ENCODE measurements at places on chromosomes 16 and 17.

DNA sequence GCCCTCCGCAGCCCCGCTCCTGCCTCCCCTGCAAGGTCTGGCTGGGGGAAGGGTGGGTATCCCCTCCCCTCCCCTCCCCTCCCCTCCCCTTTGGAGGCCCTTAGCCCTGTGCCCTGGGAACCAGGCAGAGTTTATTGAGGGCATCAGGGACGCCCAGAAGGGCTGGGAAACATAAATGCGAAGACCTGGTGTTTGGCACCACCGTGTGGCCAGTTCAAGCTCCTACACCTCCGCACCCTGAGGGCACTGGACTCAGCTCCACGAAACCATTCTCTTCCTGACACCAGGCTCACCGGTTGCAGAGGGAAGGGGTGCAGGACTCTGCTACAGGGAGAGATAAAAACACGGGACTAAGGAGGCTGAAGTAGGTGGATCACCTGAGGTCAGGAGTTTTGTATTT, 1.0 kb upstream of the AIPL1 start:
- peak; percentile 78 for DNase-seq

GRCh38 chr16:58026139-58026704, 668 bp downstream of the MMP15 start:
- DNase-seq: peak; percentile 33

DNA sequence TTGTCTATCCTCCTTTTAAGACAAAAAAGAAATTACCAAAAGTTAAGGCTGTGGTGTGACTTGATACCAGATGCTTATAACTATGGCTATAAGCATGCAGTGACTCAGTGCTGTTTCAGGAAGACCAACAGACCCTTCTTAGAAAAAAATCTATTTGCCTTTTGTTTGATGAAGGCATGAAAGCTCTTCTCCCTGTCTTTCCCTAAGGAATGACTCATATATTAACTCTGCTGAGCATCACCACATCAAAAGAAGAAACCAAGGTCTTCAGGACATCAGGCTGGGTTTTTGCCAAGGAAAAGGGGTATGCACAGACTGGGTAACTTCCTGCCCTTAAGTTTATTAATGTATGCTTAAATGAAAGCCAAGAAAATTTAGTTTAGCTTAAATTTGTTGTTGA, 47.1 kb downstream of the VMP1 start:
- DNase-seq: no peak

DNA sequence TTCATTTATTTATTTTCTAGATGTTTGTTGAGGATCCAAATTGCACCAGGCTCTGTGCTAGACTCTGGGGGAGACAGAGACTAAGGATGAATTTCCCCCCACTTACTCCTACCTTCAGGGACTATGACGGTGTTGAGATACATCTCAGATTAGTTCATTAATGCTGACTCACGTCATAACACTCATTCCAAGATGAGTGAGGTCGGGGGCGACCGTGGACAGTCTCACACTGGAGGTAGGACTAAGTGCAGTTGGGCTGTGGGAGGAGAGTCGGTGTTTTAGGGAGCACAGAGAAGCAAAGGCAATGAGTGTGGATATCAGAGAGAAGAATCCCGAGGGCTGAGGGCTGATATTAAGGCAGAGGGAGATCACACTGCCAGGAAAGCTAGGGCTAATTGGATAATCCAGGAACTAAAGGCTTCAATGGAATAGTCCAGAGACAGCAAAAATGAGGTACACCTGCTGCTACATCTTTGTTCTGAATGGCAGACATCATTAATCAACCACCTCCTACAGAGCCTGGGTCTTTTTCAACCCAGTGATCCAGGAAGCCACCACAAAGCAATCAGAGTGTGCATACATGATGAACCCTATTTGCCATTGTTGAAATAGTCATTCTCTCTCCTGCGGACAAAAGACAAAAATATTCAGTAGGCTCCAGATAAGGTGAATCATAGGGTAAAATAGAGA, 38.6 kb upstream of the CACNG4 start:
- DNase-seq: no peak

DNA sequence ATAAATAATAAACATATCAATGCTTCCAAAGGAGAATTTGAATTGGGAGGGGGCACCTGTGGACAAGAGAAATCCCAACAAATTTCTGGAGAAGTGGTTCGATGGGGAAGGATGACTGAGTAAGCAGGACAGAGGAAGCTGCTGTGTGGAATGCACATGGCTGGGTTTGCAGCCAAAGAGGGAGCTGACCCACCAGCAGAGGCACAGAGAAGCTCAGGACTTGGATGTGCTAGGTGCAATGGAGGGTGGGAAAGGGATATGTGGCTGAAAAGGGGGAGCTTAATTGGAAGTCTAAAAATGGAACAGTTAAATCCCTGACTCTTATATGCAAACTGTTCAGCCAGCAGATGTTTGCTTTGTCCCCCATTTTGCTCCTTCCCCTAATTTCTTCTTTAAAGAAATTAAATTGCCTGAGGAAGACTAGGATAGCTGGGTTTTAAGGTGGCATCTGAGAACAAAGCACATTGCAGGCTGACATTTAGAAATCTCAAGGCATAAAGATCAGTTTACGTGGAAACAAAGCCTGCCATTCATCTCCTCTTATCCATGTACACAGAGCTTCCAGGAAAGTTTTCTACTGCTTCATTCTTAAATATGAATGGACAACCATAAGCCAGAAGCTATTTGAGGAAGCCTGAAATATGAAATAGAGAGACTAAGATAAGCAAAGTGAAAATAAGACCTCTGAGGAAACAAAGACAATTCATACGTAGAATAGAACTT, 23.0 kb upstream of the TNS4 start:
- no peak for DNase-seq

GRCh38 chr17:72308744-72309385, 188.0 kb downstream of the SOX9 start:
- DNase-seq: no peak

DNA sequence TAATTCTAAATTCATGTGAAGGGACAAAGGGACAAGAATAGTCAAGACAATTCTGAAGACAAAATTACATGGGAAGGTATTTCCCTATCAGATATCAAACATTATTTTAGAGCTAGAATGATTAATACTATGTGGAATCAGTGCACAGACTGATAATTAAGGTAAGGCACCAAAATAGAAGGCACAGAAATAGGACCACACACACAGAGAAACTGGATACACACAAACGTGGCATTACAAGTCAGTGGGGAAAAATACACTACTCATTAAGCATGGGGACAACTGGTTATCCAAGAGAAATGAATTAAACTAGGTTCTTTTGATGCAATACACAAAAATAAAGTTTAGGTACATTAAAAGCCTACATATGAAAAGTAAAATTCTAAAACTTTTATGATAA, 132.8 kb upstream of the NETO2 start:
- no peak for DNase-seq

DNA sequence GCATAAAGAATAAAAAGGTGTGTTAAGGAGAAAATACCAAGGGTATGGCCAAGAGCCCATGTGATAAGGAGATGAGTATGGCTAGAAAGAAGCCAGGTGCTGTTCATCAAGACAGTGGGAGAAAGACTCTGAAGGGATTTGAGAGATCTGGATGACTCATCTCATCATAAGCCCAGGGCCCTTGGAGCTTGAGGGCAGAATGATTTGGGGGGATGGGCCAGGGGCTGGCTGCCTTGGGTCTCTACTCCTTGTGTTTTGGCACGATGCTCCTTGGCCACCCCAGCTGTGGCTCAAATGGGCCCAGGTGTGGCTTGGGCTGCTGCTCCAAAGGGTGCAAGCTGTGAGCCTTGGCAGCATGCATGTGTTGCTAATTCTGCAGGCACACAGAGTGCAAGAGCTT, 14.5 kb upstream of the TNFRSF13B start:
- no peak for DNase-seq

GRCh38 chr17:63464691-63465236, 12.1 kb upstream of the ACE start:
- DNase-seq: no peak

- no peak for DNase-seq
Measured at GRCh38 chr17:50844117-50844700, 8.8 kb downstream of the WFIKKN2 start.

DNA sequence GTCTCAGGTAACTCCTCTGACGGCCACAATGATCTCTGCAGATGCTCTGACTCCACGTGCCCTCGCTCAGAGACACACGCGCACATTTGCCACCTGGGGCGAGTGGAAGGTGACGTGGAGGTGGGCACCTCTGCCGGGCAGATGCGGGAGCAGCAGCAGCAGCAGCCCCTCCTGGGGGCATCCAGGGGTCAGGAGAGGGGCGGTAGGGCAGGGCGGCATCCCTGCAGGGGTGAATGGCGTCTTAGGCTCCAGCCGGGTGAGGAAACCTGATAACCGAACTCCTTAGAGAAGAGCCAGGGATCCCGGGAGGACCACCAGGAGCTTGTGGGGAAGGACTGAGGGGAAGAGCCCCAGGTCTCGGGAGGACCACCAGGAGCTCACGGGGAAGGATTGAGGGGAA, 34.6 kb upstream of the CDH15 start:
- no peak for DNase-seq

GRCh38 chr17:8126491-8127066, 2.7 kb upstream of the HES7 start:
- peak; percentile 65 for DNase-seq

GRCh38 chr16:56817938-56818337, 47.1 kb upstream of the SLC12A3 start:
- DNase-seq: no peak

All from activated naive CD4-positive, alpha-beta T cell treated with anti-CD3 and anti-CD28 coated beads, Interleukin-2, amount 10 ng/mL, durations not matched to agents 7 days and 5 days (primary cell).